GM10248 (cell line): ENCODE measurements at places on chromosomes 5 and 9.

GRCh38 chr9:127773272-127773671, 5.2 kb downstream of the SH2D3C start:
- DNase-seq = no peak

- no peak for DNase-seq
Observed at GRCh38 chr9:107065549-107065948, 202.6 kb downstream of the ZNF462 start.

DNA sequence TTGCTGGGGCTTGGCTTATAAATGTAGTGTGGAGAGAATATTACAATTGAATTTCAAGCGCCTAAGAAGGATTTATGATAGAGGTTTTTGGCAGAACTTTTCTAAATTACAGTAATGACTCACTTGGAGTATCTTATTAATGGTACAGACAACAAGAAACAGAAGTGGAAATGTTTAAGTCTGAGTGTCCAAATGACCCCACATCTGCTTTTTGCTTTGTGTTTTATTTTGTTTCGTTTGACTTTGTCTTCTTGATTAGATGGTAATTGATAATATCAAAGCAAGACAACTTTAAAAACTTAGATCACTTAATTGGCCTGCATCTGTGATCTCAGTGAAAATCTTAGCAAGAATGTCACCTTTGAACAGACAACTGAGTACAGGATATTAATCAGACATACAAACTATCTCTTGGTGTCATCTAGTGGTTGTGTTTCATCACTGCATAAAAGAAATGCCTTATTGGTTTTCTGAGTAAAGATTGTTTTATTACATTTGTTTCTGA, 577.4 kb downstream of the ISL1 start:
- DNase-seq = no peak

DNA sequence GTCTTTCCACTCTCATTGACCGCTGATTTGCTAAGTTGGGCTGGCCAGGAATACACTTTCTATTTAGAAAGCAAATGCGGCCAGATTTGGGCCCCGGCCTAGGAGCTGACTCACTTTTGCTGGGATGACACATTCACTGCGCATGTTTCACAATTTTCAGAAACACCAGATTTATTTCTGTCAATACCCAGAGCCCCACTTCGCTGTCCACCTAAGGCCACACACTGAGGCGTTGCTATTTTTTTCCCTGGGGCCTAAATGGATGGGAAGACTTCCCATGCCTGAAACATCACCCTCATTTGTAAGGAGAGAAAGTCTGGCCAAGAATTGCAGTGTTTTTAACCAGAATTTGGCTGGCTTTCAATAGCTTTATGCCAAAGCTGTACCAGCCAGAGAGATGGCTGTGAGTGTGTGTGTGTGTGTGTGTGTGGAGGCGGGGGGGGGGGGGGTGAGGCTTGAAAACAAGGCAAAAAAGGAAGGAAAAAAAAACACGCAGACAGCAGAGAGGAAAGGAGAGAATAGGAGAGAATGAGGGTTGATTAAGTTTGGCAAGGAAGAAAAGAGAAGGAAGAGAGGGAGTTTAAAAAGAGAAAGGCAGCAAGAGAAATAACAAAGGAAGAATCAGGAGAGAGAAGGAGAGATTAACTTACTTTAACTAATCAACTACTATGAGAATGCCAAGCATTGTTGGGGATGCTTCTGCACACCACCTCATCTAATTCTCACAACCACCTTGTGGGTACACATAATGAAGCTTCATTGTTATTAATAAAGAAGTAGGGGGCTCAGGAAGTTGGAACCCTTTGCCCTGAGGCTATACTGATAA, 261.4 kb upstream of the KLF4 start:
- DNase-seq = no peak

GRCh38 chr5:56105511-56106291, 110.9 kb upstream of the IL6ST start:
- no peak for DNase-seq

GRCh38 chr9:128747241-128747640, 23.3 kb upstream of the ZDHHC12 start:
- no peak for DNase-seq

DNA sequence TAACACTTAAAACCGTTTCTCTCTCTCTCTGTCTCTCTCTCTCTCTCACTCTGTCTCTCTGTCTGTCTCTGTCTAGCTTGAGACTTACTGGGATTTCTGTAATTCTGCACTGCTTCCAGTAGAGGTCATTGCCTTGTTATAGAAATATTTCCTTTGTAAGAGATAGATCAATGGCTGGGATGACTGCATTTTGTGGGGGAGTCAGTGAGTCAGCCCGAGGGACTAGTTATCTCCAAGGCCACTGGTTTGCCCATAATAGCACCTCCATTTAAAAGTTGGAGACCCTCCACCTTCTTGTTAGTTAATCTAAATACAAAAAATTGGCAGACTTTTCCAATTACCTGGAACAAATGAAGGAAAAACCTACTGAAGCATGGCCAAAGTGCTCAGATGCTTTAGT, 547.2 kb downstream of the LRRC70 start:
- DNase-seq = peak; percentile 15

DNA sequence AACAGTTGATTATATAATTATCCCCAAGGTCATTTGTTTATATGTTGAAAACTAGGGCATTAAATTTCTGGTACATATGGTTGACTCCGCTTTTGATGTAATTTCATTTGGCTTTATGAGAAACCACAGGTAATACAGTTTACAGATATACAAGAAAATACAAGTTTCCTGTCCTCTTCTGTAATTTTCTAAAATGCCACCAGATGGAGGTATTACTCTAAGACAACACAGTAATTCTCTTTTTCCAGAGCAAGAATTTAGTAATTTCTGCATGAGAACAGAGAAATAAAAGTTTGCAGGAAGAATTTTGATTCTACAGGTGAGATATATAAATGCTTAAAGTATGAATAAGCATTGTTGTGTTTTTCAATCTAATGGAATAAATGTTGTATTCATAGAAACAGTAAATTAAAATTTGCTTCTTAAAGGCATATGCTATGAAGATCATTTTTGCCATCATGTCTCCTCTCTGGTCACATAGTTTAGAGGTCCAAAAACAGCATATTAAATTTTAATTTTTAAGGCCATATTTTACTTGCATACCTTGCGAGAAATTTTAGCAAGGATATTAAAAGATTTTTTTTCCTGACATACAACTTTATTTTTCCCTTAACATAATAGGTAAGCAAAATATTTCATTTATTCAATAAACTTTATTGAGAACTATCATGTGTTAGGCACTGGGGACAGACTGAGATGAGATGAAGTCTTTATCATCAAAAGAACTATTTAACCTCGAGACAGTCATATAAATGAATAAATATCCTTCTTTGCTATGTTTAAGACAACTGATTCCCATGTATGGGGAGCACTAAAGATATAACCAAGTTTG, 22.7 kb downstream of the CHD1 start:
- DNase-seq = peak; percentile 19

DNA sequence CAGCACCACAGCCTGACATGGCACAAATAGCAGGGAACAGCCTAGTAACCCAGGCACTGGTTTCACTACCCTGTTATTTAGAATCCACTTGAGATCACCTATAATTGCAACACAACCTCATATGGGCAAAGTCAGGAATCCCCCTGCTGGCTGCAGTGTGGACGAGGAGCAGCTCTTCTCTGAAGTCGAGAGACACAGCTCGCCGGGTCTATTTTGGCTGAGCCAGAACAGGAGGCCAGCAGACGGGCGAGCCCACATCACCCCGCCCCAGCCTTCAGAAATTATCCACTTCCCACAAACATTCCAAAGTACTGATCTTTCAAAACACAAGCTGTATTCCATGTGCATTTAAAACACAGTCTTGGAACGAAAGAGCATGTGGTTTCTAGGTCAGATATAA, 179.0 kb downstream of the ROR2 start:
- DNase-seq = no peak

- peak; percentile 50 for DNase-seq
Observed at GRCh38 chr5:151703227-151703626, 16.5 kb upstream of the SPARC start.

DNA sequence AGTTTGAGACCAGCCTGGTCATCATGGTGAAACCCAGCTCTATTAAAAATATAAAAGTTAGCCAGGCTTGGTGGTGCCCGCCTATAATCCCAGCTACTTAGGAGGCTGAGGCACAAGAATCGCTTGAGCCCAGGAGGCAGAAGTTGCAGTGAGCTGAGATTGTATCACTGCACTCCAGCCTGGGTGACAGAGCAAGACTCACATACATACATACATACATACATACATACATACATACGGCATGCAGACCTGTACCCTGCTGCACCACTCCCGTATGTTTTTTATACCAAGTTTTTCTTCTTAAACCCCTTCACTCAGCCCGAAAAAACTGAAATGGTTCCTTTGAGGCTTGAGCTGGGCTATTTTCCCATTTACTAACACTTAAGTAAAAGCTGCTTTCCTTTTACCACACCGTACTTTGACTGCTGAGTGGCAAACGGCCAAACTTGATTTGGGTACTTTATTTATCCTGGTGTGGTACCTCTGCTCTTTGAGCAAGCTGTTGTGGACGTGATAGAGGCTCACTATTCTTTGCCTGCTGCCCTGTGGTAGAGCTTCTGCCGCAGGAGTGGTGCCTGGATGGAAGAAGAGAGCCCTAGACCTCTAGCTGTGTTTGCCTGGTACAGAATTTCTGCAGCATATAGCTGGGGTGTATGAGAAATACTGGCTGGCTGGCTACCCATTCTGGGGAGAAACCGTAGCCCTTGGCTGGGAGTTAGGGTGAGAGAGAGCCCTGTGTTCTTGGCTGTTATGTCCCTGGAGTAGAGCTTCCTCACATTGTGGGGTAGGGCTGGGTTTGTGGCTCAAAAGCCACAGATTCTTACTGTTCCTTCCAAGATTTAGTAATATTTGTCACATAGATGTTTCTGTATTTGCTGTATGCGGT, 19.4 kb downstream of the IPO11 start:
- no peak for DNase-seq

- DNase-seq = no peak
Observed at GRCh38 chr5:136905571-136905970, 540.2 kb upstream of the TRPC7 start.

- no peak for DNase-seq
Observed at GRCh38 chr9:92962846-92963245, 15.5 kb downstream of the FGD3 start.

DNA sequence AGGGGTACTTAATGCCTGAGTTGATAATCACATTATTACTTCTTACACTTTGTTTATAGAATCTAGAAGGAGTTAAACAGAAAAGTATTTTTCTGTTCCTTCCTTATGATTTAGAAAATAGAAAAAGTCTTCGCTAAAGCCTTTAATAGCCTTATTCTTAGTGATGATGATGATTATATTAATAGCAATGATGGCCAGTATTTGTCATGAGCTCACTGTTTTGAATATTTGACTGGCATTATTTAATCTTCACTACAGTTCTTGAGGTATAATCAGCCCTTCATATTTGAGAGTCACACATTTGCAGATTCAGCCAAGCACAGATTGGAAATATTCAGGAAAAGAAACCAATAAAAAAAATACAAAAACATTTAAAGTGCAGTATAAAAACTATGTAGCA, 23.3 kb downstream of the NIPBL start:
- no peak for DNase-seq

DNA sequence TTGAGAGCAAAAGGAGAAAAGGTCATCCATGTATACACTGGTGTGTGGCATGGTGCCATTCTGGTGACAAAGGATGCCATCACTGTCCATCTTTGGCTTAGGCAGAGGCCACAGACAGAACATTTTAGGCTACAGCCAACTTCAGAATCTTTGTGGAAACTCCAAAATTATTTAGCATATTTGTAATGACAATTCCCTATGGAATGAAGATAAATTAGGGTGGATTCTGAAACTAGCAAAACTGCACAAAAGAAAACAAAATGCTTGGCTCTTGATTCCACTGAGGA, 92.5 kb downstream of the FBXW11 start:
- no peak for DNase-seq

DNA sequence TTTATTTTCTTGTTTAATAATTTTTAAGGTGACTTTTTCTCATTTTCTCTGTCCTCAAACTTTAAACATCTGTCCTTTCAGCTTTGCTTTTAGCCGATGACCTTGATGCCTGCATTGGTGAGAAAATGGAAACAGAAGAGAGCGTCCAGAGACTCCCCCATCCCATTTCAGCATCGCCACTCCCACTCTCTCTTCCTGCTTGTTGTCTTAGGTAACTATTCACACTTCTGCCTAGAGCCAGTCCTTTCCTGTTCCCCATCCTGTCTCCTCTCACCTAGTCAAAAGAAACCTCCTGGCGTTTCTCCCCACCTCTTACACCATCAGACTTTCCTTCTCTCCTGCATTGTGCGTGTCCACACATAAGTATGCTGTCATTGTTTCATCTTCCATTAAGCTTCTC, 124.6 kb downstream of the MAST4 start:
- DNase-seq = no peak

GRCh38 chr5:163604013-163604412, 98.6 kb downstream of the MAT2B start:
- DNase-seq = no peak

GRCh38 chr5:66994790-66995189, 201.8 kb downstream of the CD180 start:
- DNase-seq = no peak

GRCh38 chr5:120958877-120959485, 494.9 kb downstream of the PRR16 start:
- no peak for DNase-seq
